ENCODE measurements at places on chromosomes 16 and 17. TPM values are rescaled to one million over a fixed set of nuclear protein-coding genes. Genes with fewer than 3 reads are reported as not detected.

GRCh38 chr16:84810518-84811273 is 9.1 kb upstream of the CRISPLD2 start:
- DNase-seq: no peak

- DNase-seq: peak; percentile 54
These were observed 10.3 kb upstream of the ZFHX3 start for GRCh38 chr16:73058221-73058615.

- no peak for DNase-seq
These were observed 6.9 kb downstream of the HERPUD1 start for GRCh38 chr16:56938664-56939513.

- no peak for DNase-seq
These were observed 1.4 kb downstream of the VKORC1 start for GRCh38 chr16:31093132-31093703.

DNA sequence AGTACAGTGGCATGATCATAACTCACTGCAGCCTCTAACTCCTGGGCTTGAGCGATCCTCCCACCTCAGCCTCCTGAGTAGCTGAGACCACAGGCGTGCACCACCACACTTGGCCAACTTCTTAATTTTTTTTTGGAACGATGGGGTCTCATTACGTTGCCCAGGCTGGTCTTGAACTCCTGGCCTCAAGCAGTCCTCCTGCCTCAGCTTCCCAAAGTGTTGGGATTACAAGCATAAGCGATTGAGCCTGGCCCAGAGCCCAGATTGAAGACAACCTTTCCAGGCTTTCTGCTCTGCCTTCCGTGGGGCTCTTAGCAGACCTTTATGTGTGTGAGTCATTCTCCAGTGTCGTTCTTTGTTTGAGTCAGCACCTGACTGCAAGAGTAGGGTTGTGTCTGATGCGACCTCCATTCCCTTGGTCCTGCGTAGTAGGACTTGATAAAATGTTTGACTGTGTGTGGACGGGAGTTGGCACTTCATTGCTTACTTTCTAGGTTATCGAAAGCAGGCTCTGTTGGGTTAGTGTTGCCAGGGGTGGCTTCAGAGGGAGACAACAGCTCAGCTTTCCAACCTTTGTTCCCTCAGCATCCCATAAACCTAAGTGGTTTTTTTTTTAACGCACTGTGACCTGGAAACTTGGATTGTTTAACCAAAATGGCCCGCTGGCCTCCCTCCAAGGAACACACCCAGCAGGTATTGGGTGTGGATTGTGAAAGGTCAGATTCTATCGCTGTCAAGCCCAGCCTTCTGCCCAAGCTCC is 26.4 kb downstream of the EEF2K start:
- no peak for DNase-seq

Gene CFAP97D1
- total RNA-seq: 1.4 TPM

Gene SYCE1L
- total RNA-seq: not detected

Gene TBC1D28
- 1.2 TPM for total RNA-seq
